ENCODE measurements at places on chromosomes 1 and 21. TPM values are rescaled to one million over a fixed set of nuclear protein-coding genes. Genes with fewer than 3 reads are reported as not detected.

The PLEKHG5 gene
- total RNA-seq, result 347 TPM

The CCDC185 gene
- not detected for total RNA-seq

The PGBD5 gene
- 1.4 TPM for total RNA-seq

The SETD4 gene
- total RNA-seq, result 20.8 TPM

The USP48 gene
- 41.8 TPM for total RNA-seq

The OTUD7B gene
- total RNA-seq, result 11.8 TPM

The OR2T29 gene
- 1.1 TPM for total RNA-seq

The RGS21 gene
- not detected for total RNA-seq

The EPHB2 gene
- 4.0 TPM for total RNA-seq

GRCh38 chr1:162292422-162292849 lies 84.2 kb downstream of the SPATA46 start:
- DNase-seq, result no peak

DNA sequence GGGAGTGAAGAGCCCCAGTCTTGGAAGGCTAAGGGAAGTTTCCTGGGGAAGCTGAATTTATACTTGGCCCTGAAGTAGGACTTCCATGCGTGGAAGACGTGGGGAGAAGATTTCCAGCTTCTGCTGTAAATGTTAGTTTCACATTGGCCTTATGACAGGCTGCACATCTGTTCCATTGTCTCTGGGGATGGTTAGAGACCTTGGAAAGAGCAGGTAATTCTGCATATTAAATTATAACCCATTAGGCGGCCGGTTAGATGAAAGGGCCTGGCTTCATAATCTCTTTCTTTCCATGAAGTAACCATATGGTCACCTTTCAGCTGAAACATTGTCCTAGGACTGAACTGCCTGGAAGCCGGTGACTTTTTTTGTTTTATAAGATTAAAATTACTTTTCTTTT lies 37.5 kb downstream of the DPT start:
- DNase-seq, result no peak

- DNase-seq, result no peak
Measured at GRCh38 chr1:37509181-37509580, 5.4 kb downstream of the MEAF6 start.

- DNase-seq, result no peak
Measured at GRCh38 chr1:79825551-79825950, 819.0 kb upstream of the ADGRL4 start.

DNA sequence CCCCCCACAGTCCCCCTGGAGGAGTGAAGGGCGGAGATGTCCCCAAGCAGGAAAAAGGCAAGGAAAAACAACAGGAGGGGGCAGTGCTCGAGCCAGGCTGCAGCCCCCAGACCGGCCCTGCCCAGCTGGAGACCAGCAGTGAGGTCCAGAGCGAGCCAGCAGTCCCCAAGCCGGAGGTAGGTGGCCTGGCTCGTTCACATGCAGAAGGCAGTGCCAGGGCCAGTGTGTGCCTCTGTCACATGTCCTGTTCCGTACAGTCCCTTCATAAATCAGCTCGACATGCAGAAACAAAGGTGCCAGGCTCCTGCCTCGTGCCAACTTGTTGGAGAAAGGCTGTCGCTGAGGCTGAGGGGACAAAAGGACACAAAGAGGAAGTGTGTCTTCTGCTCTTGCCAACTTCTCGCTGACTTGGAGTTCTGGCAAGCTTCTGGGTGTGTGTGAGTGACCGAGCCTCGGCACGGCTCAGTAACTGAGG lies 24.1 kb upstream of the MPZL1 start:
- DNase-seq, result peak; percentile 83

DNA sequence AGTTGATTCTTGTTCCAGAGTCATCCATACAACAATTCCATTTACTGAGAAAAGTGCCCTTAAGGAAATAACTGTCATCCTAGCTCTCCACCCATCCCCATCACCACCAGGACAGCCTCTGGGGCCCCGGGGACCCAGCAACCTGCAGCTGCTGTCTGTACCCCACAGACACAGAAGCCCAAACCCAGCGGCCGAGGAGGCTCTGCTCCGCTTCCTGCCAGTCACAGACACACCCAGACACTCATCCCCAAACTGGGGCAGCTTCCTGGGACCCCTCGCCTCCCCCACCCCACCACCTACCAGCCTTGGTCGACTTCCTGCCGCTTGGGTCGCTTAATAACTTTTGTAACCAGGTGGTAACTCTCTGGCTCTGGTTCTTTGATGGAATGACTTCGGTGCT lies 121.6 kb upstream of the SLC25A33 start:
- no peak for DNase-seq

DNA sequence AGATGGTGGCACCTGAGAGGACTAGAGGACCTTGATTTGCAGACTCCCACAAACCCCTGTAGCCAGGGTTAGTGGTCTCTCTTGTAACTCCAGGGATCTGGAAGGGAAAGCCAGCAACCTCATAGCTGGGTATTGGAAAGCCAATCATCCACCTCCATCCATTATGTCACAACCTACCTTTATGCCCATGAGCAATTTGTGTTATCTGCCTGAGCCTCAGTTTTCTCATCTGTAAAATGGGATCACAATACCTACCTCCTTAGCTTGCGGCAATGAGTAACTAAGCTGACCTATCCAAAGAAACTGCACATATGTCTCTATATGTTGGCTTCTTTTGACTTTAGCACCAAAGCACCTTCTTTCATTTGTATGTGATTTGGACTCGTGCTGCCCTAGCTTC lies 14.5 kb downstream of the DLGAP3 start:
- no peak for DNase-seq

DNA sequence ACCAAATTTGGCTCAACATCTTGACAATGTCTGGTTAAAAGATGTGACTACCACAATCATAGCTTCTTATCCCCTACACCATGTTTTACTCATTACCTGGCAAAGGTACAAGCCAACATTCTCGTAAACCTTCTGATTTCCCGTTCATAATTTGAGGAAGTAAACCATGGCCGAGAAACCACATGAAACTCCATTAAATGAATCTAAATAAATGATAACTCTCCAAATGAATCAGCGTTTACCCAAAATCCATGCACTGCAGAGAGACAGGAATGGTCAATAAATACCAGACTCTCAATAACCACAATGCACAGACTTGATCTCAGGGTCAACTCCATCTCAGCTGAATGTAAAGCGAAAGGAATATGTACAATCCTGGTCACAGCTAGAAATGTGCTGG lies 125.2 kb downstream of the TYW3 start:
- DNase-seq, result no peak

DNA sequence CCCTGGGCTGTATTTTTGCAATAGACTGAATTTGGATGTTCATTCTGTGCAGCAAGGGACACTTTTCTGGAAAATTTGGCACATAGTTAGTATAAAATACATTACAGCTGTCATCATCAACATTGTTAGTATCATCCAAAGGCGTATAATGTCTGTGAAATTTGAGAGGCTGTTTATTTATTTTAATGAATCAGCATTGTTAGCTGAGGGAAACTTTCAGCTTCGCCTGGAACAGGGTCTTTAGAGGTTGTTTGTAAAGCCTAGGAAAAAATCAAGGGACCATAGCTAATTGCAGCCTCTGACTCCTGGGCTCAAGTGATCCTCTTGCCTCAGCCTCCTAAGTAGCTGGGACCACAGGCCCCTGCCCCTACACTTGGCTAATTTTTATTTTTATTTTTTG lies 106.8 kb upstream of the USP24 start:
- DNase-seq, result no peak

DNA sequence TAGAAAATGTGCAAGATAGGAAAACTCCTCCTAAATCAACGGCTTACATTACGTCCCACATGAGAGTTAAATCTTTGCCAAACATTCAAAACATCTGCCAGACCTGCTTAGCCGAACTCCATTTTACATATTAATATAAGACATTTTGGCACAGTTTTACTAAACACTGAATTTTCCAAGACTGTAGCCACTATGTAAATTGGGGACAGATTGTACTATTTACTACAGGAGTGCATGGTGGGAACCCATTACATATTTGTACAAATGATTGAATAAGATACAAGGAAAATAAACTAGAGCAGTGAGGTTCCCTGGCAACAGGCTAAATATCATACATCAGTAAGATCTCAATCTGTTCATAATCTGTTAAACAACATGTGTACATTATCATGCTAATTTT lies 1234.4 kb downstream of the KCNT2 start:
- DNase-seq, result no peak

- DNase-seq, result no peak
Measured at GRCh38 chr1:246569248-246570238, 3.3 kb downstream of the CNST start.

DNA sequence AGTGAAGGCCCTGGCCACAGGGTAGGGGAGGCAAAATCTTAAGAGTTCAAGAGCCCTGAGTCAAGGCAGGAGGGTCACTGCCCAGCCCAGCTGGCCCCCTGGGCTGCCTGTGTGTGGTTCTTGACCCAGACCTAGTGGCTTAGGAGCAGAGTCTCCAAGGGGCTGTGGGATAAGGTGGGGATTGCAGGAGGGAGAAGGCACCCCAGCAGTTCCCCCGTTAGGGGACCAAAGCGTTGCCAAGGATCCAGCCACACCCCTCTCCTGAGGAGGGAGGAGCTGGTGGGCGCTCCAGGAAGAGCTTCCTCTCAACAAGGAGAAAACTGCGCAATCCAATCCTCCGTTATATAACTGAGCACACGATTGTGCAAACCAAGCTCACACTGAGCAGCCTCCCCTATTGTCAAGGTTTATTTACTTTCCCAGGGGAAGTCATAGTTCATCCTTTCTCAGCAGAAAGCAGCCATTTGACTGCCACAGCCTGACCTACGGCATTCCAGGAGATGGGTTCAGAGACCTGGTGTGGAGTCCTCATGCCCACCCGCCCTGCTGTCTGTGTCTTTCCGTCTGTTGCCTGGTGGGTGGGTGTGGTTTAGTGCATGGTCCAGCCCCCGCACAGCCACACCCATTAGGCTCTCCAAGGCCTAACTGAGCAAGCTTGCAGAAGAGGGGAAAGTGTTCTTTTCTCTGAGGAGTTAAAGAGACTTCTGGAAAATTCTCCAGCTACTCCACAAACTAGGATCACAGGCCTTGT lies 3.5 kb downstream of the EPHX1 start:
- no peak for DNase-seq

DNA sequence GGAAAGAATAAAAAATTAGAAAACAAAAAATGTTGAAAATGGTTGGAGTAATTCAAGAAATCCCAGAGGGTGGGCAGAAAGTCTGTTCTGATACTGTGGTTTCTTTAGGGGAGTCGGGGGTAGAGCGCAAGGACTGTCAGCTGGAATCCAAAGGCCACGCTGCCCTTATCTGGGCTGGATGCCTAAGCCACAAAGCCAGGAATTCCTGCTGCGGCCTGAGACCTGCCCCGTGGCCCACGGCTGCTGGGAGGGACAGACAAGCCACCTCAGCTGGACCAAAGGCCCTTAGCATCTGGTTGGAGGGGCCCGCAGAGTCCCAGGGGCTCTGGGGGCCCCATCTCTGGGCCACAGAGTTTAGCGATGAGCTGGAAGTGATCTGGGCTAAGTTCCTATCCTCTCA lies 60.2 kb downstream of the DMRTB1 start:
- DNase-seq, result no peak

DNA sequence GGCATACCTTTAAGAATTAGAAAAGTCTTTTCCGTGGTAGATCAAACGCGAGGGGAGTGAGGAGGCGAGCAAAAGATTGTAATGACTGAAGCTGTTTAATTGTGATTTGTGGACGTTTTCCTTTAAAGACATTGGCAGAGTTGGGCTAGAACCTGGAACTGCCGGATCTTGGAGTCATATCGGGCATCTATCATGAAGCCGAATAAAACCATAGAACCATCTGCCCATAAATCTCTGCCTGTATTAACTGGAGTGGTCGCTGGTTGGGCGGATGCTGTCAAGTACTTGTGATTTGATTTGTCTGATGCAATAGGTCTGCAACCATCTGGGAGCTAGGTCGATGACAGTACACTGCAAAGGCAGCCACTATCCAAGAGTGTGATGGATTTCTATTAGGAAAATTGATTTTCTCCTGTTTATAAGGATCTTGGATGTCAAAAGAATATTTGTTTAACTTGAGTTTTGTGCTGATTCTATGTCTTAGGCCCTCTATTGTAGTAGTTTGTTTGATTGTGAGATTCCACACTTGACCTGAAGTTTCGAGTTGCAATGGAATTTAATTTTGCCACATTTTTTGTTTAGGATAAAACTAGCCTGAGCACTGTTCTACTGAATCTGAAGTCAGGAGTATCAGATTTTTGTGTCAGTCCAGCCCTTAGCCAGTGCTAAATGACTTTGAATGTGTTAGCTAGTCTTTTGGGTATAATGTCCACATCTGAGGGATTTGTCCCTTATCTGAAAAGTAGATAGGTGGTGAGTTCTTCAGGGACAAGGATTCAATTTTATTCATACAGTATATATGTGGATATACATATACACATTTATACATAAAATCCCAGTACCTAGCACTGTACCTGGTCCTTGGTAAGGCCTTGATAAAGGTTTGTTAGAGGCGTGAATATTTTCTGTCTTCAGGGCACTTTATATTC lies 1.2 kb downstream of the SARS1 start:
- DNase-seq, result no peak

GRCh38 chr1:233432916-233433315 lies 105.4 kb downstream of the MAP3K21 start:
- DNase-seq, result no peak

DNA sequence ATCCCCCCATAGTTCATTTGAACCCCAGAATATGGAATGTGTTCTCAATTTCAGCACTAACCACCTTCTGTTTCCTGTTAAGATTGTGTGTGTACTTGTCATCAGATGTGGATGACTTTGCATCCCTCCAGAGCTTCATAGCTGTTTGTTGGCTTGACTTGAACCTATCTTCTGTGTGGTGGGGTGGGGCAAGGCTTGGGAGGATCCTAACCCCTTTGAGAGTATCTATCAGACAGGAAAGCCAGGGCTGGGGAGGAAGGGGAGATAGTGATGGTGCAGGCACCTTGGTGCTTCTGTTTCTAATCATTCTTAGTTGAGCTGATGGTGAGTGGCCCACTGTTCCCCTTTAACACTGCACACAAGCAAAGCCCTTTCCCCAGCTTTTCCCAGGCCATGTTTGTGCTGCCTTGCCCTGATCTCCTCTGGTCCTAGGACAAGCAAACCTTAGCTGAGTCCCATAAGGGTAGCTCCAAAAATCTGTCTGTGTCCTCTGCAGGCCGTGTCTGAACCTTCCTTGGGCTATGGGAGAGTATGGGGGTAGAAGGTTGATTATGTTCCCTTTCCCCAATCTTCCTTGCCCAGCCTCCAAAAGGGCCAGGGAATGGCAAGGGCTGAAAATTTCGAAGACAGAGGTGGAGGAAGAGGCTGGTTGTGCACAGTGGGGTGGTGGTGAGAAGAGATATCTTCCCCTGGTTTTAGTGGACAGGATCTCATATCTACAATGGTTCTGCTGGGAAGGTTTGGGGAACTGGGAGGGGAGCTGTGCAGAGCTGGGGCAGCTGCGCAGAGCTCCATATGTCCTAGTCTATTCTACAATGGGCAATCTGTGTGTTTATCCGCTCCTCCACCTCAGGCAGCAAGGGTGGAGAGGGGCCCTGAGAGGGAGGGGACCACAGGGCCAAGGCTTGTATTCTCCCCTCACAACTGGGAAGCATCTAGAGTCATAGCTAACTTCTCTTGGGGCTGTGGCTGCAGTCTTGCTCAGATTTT lies 1.4 kb downstream of the NHLH1 start:
- DNase-seq, result no peak
